ENCODE measurements at places on chromosomes 12 and 14.

- no peak for DNase-seq
Observed at GRCh38 chr12:114457620-114458019, 51.7 kb upstream of the TBX5 start.

- peak; percentile 95 for DNase-seq
Observed at GRCh38 chr12:110134691-110135411, 10.7 kb downstream of the IFT81 start.

- no peak for DNase-seq
Observed at GRCh38 chr12:105616971-105617540, 286.6 kb downstream of the C12orf75 start.

DNA sequence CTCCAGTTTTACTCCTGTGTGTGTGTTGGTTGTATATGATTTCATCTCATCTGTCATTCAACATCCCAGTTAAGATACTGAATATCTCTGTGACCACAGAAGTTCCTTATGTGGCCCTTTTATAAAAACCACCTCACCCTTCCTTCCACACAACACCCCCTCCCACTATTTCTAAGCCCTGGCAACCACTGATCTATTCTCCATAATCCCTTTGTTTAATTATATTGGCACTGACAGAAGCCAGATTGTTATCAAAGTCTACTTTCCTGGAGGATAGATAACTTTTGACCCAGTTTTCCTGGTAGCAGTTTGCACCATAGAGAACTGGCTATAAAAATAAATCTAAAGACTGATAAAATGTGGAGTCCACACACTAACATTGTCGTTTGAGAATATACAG, 902.8 kb downstream of the SLC16A7 start:
- DNase-seq = no peak

- DNase-seq = no peak
Observed at GRCh38 chr12:120536064-120536791, 2.1 kb downstream of the RNF10 start.

DNA sequence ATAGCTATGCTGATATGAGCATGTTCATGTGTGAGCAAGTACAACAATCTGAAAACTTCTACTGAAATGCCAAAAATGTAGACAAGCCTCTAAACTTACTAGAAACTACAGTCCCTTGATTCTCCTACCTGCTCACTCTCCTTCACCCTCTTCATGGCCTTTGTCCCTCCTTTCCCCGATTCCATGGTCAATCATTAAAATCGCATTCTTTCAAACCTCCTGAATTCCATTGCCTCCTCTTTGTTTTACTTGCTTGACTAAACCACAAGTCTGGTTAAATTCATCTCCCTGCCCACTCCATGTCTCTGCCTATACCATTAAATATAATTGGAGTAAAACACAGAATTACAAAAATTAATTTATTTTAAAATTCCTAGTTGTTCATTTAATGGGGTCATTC, 33.0 kb upstream of the SSTR1 start:
- no peak for DNase-seq

DNA sequence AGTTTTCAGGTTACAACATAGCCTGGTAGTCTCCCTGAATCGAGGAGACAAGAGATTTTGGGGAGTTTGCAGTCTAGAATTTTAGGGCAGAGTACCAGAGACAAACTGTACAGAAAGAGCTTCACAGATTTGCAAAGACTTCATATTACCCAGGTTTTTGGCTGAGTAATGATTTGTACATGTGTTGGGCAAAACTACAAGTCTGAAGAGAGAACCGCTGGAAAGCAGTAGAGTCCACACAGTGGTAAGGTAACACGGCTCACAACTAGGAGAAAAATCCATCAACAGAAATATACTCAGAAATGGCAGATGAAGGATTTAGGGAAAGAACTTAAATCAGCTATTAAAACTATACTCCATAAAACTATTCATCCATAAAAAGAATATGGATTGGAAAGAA, 25.7 kb downstream of the FBXO33 start:
- no peak for DNase-seq

DNA sequence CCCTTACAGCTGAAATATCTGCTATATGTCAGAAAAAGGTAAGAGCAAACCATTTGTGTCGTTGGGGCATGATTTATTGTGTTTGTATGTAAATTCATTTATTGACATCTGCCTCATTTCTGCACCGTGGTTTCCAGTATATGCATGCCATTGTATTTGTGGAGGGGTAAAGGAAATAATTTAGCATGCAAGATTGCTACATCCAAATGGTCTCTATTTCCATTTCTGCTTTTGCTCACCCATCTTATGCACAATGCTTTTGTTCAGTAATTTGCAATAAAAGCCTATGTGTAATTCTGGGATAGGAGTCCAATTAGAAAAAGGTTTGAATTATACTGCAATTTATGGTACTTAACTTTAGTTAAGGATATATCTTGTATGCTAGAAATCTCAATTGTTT, 101.8 kb downstream of the UNC79 start:
- DNase-seq = no peak

DNA sequence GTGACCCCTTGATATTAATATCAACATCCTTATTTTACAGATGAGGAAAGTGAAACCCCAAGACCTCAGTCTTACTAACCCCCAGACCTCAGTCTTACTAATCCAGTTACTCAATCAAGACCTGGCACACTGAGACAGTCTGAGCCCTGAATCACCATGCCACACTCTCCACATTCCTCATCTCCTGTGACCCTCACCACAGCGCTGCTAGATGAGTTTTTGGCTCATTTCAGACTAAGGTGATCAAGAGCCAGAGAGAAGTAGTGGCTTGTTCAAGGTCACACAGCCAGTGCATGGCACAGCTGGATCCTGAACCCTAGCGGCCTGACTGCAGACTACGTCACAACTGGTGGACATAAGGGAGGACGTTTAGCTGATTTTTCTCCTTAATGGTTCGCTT, 579.2 kb downstream of the BCL11B start:
- no peak for DNase-seq

DNA sequence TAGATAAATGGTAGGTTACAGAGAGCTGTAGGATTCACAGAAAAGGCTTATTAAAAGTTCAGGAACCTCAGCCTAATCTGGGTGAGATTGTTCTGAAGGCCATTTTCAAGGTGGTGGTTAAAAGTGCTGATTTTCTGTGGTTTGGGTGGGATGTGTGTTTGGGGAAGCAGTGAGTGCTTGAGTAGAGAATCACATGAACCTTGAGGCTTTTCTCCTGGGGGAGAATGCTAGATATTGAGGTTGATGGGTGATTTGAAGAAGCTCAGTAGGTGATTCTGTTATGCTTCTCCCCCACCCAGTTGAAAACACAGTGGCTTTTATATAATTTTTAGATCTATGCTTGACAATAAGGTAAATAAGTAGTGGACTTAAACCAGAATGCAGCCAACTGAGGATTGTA, 420.9 kb downstream of the PCNX1 start:
- DNase-seq = no peak

- DNase-seq = peak; percentile 29
Observed at GRCh38 chr12:53004178-53004577, 2.1 kb upstream of the EIF4B start.

DNA sequence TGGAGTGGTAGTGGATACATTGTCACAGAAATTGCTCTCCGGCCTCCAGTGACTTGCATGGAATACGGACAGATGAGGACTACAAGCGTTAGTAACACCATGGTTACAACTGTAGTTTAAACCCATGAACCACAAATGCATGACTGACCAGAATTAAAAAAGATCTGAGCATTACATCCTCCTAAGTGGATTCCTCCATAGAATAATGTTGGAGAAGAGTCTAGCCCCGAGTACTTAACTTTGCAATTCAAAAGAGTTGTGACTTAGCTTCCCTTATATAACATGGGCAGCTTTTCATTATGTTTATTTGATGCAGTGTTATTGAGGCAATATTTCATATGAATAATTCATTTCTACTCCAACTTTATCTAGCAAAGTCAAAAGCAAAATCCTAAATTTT, 457.2 kb upstream of the TMPO start:
- DNase-seq = no peak

- no peak for DNase-seq
Observed at GRCh38 chr12:25332143-25332542, 81.4 kb upstream of the KRAS start.

GRCh38 chr12:116294454-116295165, 17.1 kb upstream of the MED13L start:
- no peak for DNase-seq

GRCh38 chr14:20556500-20557211, 4.2 kb downstream of the RNASE9 start:
- DNase-seq = no peak

- peak; percentile 9 for DNase-seq
Observed at GRCh38 chr14:65637780-65638179, 225.2 kb downstream of the FUT8 start.

DNA sequence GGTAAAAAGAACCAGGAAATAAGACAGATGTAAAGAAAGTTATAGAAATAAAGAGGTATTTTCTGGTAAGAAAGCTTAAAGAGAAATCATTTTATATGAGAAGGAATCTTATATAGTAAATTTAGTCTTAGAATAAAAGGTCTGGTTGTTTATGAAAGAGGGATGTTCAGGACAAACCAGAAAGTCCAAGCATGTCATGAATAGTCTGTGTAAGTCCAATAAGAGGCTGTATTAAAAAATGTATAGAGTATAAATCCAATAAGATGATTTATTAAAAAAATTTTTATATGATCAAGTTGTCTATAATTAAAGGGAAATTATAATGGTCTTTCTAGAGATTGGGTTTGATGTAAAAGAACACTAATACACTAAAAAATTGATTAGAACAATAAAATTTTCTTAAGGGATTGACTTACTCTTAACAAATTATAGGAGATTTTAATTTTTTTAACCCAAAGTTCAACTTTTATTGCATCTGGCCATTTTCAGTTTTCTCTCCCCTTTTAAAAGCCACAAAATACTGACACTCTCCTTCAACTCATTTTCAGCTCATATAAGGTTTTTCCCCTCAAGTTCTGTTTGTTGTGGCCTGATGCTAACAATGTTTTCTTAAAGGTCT, 35.1 kb downstream of the ST8SIA1 start:
- DNase-seq = no peak

- peak; percentile 60 for DNase-seq
Observed at GRCh38 chr12:105443802-105444652, 113.5 kb downstream of the C12orf75 start.

GRCh38 chr12:68967046-68967445, 34.1 kb upstream of the CPM start:
- no peak for DNase-seq

GRCh38 chr12:128693771-128694170, 130.0 kb downstream of the SLC15A4 start:
- no peak for DNase-seq
